Right ventricle myocardium inferior (tissue), 1 donor: ENCODE measurements at places on chromosomes 3 and 15.
A peak's percentile ranks its signal among the peaks of the same experiment; 100 is the strongest.

- no peak for DNase-seq
These were observed 28.4 kb downstream of the CPN2 start for GRCh38 chr3:194322678-194323211.

DNA sequence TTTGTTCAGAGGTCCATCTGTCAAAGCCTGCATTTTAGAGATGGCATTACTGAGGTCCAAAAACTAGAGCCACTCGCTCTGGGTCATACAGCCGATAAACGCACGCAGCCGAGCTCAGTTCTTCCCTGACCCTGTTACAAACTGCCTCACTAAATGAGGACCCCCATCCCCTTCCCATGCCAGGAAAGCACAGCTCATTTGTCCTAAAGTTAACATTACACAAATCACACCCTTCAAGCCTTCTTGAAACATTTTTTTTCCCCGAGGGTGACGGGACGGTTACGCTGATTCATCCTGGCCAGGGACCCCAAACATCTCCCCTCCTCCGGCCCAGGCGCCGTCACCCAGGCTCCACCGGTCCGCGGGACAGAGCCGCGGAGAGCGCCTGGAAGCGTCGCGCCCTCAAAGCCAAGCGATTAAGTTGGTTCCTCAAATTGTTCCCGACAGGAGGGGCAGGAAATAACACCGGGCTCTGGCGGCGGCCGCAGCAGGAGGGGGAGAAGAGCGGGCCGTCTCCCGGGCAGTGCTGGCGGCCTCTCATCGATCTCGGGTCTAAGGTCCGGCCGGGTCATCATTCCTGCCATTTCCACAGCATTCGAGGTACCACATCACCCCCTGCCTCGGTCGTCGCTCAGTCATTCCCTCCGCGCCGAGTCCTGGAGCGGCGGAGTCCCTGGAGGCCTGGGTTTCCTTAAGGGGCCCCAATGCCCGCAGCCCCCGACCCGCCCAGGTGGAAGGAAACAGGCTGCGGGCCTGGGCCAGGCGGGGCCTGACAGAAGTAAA, 619 bp upstream of the CMTM8 start:
- peak; percentile 73 for DNase-seq

- no peak for DNase-seq
These were observed at the start of gene APBA2 for GRCh38 chr15:28885630-28886430. TSS of gene APBA2 (plus strand) at chr15:28885974. CDS start at chr15:29053885, 167,911 bp downstream.

- DNase-seq, result no peak
These were observed 74.8 kb downstream of the TMEM39A start for GRCh38 chr3:119388577-119388976.

DNA sequence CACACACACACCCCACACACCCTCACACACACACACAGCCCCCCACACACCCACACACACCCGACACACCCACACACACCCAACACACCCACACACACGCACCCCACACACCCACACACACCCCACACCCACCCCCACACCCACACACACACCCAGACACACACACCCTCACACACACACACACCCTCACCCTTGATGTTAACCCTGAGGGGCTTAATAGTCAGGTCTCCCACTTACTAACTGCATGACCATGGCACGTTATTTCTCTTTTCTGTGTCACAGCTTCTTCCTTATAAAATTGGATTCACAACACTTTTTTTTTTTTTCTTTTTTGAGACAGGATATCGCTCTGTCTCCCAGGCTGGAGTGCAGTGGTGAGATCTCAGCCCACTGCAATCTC, 2.8 kb downstream of the GRM2 start:
- no peak for DNase-seq

GRCh38 chr3:175778994-175779393, 919.9 kb downstream of the NAALADL2 start:
- DNase-seq, result no peak

DNA sequence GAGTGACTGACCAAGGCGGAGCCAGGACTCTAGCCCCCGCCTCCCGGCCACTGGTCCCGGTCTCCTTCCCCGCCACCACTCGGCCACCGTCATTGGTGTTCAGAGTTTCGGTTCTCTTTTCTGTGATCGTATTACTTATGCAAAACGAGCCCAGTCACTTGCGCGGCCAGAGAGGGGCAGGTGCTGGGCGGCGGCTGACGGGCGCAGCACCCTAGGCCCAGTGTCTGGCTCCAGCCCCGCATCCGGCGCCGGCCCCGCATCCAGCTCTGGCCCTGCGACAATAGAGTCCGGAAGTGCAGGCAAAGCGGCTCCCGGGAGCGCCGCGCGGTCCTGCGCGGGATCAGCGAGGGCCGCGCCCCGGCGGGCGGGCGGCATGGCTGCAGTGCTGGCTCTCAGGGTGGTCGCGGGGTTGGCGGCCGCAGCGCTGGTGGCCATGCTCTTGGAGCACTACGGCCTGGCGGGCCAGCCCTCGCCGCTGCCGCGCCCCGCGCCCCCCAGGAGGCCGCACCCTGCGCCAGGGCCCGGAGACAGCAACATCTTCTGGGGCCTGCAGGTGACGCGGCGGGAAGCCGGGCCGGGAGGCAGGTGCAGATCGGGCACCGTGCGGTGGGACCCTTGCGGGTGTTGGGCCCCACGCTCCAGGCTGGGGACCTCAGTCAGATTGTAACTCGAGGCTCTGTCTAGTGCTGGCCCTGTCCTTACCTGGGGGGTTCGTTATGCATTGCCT, at the start of gene TMEM62:
Gene TMEM62, plus strand, starts transcription at position 157 of the 727 bp plus-strand sequence. Its CDS starts 217 bp downstream, at position 374.
- peak; percentile 93 for DNase-seq

DNA sequence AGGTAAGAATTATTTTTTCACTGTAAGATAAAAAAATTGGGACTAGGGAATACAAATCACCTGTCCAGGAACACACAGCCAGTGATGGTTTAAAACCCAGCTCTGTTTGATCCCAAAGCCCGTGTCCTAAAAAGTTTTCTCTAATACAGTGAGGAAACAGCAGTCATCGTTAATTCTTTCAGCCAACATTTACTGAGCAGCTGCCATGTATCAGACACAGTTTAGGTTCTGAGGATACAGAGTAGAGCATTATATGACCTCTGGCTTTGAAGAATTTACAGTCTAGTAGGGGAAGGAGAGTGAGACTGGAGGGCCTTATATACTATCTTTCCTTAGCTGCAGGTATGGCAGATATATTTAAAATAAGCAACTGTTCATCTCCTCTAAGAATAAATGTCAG, 82.7 kb downstream of the KCNMB2 start:
- DNase-seq, result no peak

DNA sequence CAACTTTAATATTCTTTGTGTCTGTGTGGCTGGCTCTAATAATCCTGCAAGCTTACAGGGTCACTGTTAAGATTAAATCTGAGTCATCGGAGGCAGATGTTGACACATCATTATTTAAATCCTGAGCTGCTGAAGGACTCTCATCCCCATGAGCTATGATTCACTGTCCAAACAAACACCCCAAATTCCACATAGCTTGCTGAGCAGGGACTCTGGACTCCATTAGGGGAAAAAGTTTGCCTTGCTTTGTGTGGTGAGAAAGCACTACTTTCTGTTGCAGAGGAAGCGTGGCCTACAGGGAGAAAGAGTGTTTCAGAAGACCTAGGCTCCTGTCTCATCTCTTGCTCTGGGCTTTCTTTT, 213.7 kb downstream of the PDCD6IP start:
- DNase-seq, result no peak

- no peak for DNase-seq
These were observed 193.3 kb upstream of the SLCO3A1 start for GRCh38 chr15:91660174-91660649.

- peak; percentile 88 for DNase-seq
These were observed 3.2 kb downstream of the ZDHHC19 start for GRCh38 chr3:196207833-196208607.

- DNase-seq, result no peak
These were observed 187.8 kb downstream of the TUSC7 start for GRCh38 chr3:116897382-116897781.

- no peak for DNase-seq
These were observed 426.2 kb upstream of the BCHE start for GRCh38 chr3:166263460-166263859.

- DNase-seq, result no peak
These were observed 23.5 kb downstream of the LSM3 start for GRCh38 chr3:14201940-14202684.

DNA sequence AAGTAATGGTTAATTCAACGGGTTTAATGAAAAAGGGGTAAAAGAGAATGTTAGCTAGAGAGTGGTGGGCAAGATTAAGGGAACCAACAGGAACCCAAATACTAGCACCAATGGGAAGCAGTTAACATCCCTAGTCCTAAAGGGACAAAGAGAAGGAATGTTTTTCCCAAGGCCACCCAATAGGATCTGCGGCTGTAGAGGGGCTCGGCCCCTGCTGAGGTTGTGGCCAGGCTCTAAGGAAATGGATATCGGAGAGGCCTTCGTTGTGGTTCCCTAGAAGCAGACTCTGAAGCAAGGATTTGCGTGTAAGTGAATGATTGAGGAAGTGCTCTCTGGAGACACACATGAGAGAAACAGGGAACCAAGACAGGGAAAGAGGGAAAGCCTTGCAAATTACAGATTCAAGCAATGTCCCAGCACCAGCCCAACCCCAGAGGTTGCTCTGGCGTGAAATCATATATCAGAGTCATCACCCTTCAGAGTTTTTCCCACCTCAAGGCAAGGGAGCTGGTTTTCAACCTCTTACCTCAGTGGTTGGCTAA, 83.6 kb upstream of the TNIK start:
- DNase-seq, result no peak

- DNase-seq, result no peak
These were observed 419.7 kb downstream of the ZNF385D start for GRCh38 chr3:21331321-21331720.

- DNase-seq, result no peak
These were observed 220.4 kb downstream of the SNRPN start for GRCh38 chr15:25175033-25175788.

DNA sequence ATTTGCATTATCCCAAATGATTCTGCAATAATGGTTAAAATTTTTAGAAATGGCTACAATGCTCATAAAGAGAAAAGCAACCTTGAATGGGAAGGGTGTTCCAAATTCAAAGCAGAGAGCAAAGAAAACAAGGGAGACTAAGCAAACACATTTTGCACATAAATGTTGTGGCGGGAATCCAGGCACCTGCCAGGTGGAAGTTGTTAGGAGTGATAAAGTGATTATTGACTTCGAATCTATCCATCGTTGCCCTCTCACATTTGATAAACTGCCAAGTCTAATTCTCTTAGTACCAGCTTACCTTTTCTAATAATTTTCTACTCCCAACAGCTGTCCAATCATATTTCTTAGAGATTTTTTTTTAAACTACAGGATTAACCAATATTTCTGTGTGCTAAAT, 244.5 kb downstream of the CACNA2D3 start:
- no peak for DNase-seq

GRCh38 chr3:56904552-56905215, 102.9 kb upstream of the ARHGEF3 start:
- DNase-seq, result no peak

- DNase-seq, result no peak
These were observed 236.6 kb downstream of the SOX2 start for GRCh38 chr3:181948286-181948685.

DNA sequence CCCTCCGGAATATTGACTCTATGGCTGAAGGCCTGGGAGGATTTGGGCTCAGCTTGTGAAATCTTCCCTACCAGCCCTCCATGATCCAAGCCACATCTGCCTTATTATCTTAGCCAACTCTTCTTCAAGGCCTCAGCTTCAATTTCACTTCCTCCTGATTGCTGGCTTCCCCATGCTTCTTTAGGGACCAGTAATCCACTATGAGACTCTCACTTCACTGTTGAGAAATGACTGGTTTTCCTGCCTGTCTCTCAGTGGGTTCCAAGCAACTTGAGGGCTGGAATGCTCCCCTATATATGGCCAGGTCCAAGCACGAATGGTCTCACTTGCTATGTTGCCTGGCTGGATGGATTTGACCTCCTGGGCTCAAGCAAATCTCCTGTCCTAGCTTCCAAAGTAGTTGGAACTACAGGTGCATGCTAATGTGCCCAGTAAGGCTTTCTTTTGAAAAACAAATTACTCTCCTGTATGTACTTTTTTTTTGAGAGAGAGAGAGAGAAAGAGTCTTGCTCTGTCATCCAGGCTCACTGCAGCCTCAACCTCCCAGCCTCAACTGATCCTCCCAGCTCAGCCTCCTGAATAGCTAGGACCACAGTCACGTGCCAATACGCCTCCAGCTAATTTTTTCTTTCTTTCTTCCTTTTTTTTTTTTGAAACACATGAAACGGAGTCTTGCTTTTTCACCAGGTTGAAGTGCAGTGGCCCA, 7.9 kb upstream of the PIK3CB start:
- DNase-seq, result no peak

- DNase-seq, result no peak
These were observed 46.5 kb downstream of the EXOG start for GRCh38 chr3:38542401-38543298.

DNA sequence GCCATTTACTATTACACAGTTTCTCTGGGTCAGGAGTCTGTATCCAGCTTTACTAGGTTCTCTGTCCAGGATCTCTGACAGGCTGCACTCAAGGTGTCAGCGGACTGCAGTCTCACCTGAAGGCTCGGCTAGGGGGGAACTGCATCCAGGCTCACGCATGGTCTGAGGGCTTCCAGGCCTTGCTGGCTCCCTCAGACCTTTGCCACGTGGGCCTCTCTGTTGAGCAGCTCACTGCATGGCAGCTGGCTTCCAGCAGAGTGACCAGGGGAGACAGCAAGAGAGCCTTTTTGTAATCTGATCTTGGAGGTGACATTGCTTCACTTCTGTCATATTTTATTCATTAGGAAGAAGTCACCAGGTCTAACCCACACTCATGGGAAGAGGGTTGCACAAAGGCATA, 152.3 kb downstream of the CACNA2D3 start:
- DNase-seq, result no peak

DNA sequence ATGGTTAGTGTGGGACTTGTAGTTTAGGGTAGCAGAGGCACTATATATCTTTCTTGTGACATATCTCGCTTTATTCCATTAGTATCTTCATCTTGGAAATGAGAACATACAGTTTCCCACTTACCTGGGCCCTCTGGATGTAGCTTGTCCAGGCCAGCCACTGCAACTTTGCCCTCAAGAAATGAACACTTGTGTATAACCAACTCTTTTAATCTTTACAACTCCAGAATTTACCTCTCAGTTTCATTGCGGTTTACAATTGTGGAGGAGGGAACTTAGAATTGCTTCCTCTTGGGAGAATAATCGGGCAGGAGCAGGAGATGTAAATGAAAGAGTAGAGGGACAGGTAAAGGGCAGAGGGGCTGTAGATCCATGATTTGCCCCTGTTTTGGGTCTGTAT, 18.4 kb upstream of the TRA2B start:
- DNase-seq, result no peak

GRCh38 chr3:136584728-136585127, 167.4 kb downstream of the STAG1 start:
- DNase-seq, result no peak
